Cerebellar cortex (tissue), 1 donor: ENCODE measurements at places on chromosomes 1 and 21.

GRCh38 chr1:98706173-98706843, 44.8 kb downstream of the SNX7 start:
- no peak for DNase-seq

GRCh38 chr1:196669051-196669450, 17.2 kb downstream of the CFH start:
- DNase-seq, result no peak

- DNase-seq, result no peak
These were observed 96.8 kb upstream of the DPT start for GRCh38 chr1:168825820-168826219.

DNA sequence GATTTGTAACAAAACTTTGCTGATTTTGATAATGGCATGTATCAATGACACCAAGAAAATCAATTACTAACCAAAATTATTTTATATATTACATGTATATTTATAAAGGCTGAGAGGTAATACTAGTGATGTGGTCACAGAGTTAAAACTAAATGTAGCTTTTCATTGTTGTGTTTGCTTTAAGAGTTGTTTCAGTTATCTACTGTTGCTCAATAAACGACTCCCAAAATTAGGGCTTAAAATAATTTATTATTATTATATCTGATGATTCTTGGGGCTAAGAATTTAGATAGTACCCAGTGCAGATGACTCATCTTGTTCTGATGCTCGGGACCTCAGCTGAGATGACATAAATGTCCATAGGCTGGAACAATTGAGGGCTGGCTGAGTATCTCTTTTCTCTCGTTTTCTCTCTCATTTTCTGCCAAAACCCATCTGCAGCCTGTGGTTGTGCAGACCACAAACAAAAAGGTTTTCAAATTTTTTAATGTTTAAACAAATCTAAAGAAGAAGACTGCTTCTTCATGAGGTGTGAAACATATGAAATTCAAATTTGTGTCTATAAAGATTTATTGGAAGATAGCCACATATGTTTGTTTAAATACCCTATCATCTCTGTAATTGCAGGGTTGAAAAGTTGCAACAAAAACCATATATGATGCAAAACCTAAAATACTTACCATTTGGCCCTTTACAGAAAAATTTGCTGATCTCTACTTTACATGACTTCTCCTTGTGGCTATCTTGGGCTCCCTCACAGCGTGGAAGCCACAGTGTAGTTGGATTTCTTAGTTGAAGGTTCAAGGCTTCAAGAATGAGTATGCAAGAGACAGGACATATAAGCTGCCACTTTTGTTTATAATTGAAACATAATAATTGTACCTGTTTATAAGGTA, 14.8 kb upstream of the PTPRC start:
- DNase-seq, result no peak

DNA sequence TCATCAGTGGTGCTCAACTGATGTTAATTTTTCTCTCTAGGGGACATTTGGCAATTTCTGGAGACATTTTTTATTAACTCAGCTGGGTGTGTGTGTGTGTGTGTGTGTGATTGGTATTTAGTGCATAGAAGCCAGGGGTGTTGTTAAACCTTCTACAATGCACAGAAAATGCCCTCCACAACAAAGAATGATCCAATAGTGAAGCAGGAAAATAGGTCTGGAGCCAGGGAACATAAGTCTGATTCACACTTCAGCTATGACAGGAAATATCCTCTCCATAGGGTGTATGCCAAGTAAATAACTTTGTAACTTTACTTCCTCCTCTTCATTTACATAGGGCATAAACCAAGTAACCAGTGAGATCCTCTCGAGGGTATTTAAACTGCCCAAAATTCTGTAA, 25.1 kb upstream of the TMEM61 start:
- no peak for DNase-seq

GRCh38 chr21:39874759-39875158, 7.5 kb downstream of the PCP4 start:
- DNase-seq, result no peak

DNA sequence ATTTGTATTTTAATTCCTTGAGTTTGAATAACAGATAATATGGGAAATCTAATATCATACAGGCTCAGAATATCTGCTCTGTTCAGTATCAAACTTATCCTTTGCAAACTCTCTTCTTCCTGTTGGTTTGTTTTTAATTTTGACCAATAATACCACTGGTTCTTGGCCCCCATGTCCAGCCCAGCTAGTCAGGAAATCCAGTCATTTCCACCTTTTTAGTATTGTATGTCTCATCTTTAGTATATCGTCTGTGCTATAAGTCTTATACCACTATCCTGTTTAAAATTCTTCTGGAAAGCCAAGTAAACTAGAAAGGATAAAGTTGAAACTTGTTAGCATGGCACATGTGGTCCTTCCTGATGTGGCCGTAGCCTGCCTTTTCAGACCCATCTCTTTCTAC, 10.7 kb downstream of the SCCPDH start:
- no peak for DNase-seq

GRCh38 chr1:199273837-199274379, 635.1 kb downstream of the PTPRC start:
- DNase-seq, result peak; percentile 97

GRCh38 chr1:115266729-115267421, 71.2 kb downstream of the NGF start:
- DNase-seq, result no peak

DNA sequence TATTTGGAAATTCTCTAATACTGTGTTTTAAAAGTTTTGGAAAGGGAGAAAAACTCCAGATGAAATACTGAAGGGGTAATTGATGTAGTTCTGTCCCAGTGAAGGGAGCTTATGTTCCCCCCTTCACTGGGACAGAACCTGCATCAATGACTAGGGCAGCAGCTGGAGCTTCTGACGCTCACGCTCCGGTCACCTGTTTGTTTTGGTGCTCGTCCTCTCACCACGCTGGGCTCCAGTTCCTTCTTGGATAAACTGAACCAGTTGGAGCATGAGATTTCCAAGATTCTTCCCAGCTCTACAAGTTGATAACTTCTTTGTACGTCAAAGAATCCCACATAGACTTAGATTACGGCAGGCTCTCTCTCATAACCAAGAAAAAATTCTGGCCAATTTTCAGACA, 51.4 kb upstream of the HNRNPU start:
- no peak for DNase-seq

- peak; percentile 22 for DNase-seq
These were observed 1.5 kb upstream of the DNAJB4 start for GRCh38 chr1:78003070-78003746.

DNA sequence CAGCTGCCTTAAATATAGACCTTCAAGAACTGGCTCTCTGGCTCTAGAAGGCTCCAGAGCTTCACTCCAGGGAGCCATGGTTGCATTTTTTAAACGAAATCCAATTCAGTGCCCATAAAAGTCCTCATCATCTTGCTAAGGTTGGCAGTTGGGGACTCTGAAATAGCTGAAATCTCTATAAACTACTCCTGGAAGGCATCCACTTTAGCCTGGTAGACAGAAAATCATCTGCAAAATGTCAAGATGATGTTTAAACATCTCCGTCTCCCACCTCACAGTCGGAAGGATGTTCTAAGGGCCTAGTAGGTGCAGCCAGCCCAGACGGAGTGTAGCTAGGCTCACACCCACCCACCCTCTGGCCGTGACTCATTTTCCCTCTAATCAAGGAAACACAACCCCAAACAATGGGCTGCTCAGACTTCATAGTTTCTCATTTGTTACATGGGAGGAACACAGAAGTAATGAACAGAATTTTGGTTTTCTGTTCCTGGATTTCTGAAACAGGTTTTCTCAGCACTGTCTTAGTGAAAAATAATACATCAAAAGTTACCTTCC, 235.4 kb upstream of the KAZN start:
- no peak for DNase-seq

DNA sequence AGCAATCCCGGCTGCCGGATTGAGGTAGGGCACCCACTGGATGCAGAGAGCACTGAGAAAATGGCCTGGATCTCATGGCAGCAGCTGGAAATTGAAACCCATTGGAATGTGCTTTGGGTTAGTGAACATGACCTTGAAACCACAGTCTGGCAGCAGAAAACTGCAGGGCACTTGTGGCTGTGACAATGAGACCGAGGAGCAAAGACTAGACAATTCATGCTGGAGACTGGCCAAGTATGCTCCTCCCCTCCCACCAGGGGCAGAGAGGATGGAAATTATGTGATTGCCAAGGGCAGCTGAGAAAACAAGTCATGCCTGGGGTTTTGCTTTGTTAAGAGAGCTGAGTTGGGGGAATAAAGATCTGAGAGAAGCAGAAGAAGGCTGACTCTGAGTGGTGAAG, 60.7 kb downstream of the ZNF697 start:
- no peak for DNase-seq

GRCh38 chr1:203038891-203039608, 12.8 kb downstream of the PPFIA4 start:
- DNase-seq, result peak; percentile 92

DNA sequence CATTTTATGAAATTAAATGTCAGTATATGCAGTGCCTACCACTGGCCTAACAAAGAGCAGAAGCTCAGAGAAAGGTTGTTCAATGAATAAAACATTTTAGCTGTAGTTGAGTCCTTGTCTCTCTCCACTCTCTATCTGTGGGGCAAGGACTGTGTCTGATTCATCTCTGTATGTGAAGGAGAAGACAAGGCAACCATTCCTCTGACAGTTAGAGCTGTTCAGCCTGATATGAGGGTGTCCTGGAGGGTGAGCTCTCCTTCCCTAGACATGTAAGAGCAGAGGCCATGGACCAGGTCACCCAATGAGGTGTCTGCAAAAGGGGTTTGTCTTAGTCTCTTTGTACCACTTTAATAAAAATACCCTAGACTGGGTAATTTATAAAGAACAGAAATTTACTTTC, 4.5 kb upstream of the PDZK1IP1 start:
- no peak for DNase-seq

- no peak for DNase-seq
These were observed 10.1 kb downstream of the KDM1A start for GRCh38 chr1:23029337-23029736.

DNA sequence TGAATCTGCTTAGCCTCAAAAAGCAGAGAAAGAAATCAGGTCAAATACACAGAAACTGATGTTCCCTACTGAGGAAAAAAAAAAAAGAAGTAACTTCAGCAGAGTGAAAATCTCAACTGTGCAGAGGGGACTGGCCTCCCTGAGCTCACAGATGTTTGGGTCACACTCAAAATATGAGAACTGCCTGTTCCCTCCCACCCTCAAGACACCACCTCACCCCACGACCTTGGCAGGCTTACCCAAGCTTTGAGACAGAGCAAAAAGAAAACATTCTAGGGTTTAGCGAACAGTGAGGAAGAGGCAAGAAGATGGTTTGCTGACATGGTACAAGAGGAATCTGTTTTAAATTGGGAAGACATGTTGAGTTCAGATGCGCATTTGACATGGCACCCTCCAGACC, 48.8 kb downstream of the NID1 start:
- no peak for DNase-seq
